ENCODE measurements at places on chromosomes 3 and 15. TPM values are rescaled to one million over a fixed set of nuclear protein-coding genes. Genes with fewer than 3 reads are reported as not detected.

- DNase-seq, result no peak
These were observed 641.9 kb downstream of the OTOL1 start for GRCh38 chr3:162138509-162138908.

DNA sequence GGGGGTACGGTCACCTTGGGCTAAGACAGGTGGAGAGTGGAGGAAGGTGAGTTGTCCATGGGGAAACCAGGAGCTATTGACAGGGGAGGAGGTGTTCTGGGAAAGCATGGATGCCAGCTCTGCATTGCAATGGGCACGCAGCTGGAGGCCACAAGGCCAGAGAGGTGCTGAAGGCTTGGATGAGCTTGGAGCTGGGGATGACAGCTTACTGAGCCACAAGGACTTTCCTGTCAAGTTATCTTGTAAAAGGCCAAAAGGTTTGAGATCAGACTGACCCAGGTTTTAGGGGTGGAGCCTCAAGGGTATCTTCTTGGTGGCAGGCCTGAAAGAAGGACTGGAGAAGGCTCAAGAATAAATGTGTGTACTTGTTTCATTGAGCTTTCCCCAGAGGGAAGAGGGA is 115.2 kb downstream of the ASB7 start:
- no peak for DNase-seq

GRCh38 chr15:45121706-45122417 is 7.7 kb downstream of the DUOXA2 start:
- no peak for DNase-seq

- DNase-seq, result no peak
These were observed 91.9 kb upstream of the VGLL4 start for GRCh38 chr3:11735638-11736037.

Gene BUB1B
- total RNA-seq, result 96.6 TPM

DNA sequence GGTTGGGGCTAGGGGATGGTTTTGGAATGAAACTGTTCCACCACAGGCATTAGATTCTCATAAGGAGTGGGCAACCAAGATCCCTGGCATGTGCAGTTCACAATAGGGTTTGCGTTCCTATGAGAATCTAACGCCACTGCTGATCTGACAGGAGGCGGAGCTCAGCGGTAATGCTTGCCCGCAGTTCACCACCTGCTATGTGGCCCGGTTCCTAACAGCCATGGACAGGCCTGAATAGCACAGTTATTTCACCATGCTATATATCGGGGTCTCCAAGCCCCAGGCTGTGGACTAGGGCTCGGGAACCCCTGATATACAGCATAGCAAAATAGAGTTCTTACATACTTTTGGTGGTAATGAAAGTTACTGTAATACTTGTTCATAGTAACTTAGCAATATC is 99.9 kb upstream of the THSD4 start:
- DNase-seq, result no peak

Gene RASGRP1
- 1.8 TPM for total RNA-seq

Gene STXBP5L
- total RNA-seq, result 3.0 TPM

DNA sequence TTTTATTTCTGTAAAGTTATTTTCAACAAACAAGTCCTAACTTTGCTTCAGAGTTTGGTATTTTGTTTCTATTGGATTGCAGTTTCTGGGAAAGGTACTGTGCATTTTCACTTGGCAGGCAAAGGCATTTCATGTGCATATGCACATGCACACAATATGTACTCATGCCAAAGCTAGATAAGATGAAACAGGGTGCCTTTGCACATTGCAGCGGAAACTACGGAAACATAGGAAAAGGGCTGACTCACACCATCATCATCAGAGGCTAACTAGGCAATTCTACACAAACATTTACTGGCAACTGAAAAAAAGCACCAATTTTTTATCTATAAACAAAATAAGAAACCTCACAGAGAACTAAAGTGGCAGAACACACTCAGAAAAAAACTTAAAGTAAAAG is 550.6 kb upstream of the NECTIN3 start:
- DNase-seq, result no peak

Gene HTR3E
- total RNA-seq, result not detected

GRCh38 chr15:69158201-69158842 is 2.1 kb upstream of the GLCE start:
- DNase-seq, result no peak

DNA sequence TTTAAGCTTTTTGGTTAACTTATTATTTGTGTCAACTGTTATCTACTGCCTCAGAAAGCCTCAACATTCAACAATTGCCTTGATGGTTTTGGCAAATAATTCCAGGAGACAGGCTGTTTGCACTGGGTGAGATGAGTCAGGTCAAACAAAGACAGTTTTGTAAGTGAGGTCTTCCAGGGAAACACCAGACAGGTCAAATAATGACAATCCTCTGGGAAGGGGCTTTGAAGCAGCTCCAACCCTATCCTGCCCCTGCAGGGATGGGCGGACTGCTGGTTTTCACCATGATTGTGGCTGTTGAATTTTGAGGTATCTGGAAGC is 79.4 kb upstream of the PRR23E start:
- DNase-seq, result no peak

DNA sequence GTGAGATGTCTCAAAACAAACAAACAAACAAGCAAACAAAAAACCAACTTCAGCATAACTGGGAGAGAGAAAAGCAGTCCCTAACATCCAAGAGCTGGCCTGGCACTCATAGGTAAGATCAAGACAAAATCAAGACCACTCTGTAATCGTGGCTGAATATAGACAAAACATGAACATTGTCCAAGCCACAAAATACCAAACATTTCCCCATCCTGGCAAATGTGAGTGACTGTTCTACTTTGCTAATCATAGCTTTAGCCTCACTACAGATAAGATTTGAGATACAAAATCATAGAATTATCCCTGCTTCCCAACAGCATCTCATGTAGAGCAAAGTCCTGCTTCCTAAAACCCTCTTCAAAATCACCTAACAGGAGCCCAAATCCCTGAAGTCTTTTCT is 116.7 kb upstream of the PRTG start:
- no peak for DNase-seq

DNA sequence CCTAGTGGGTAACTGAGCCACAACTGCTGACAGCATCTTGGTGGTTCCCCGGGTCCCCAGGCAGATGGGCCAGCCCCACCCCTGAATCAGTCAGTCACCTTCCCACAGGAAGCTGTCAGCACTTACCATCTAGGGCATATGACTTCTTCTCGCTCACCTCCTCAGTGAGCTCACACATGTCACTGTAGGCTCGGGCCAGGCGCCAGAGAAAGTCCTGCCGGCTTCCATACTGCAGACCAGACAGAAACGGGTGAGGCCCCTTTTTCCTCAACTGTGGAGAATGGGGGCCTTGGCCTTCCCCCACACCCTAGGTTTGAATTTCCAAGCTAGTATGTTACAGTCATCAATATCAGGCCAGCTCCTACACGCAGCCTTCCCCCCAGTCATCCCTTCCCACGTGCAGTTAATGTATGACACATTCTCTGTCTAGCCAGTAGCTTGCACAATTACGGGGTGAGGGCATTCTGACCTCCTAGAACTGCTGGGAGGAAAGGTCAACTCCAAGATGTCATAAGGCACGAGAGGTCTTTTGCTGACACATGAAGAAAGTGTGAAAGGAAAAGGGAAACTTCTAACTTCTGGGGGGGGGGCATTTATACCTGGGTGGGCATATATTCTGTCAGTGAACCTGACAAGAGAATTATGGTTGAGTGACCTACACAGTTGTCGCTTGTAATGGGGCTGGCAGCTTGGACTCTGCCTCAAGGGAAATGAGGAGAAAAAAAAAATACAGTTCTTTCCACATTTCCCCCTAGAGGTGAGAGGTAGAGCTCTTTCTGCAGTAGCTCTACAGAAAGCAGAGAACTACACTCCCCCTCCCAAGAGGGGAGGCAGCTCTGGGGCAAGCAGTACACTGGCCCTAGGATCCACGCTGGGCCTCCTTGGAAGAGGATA is 10.9 kb downstream of the RMDN3 start:
- DNase-seq, result no peak

- no peak for DNase-seq
These were observed 23.3 kb downstream of the CFAP161 start for GRCh38 chr15:81157195-81157938.

DNA sequence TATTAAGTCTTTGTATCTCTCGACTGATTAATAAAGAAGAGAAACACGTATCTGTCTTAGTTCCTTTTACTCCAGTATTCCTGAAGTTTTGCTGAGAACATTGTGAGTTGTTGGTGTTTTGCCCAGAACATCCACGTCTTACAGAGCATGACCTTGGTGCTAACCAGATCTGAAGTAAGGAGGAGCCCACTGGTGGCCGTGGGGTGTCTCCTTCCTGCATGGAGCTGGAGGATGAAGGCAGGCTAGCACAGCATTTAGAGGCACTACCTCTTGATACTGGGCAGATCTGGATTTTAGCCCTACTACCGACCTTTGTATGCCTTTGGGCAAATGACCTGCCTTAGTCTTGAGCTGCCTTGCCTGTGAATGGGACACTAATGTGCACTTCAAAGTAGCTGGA is 28.9 kb upstream of the ESYT3 start:
- DNase-seq, result no peak

Gene ACSBG1
- 5.5 TPM for total RNA-seq

Measured in neural crest cell (in vitro differentiated cells).